CD8-positive, alpha-beta T cell (primary cell): ENCODE measurements at places on chromosomes 13 and 19.

DNA sequence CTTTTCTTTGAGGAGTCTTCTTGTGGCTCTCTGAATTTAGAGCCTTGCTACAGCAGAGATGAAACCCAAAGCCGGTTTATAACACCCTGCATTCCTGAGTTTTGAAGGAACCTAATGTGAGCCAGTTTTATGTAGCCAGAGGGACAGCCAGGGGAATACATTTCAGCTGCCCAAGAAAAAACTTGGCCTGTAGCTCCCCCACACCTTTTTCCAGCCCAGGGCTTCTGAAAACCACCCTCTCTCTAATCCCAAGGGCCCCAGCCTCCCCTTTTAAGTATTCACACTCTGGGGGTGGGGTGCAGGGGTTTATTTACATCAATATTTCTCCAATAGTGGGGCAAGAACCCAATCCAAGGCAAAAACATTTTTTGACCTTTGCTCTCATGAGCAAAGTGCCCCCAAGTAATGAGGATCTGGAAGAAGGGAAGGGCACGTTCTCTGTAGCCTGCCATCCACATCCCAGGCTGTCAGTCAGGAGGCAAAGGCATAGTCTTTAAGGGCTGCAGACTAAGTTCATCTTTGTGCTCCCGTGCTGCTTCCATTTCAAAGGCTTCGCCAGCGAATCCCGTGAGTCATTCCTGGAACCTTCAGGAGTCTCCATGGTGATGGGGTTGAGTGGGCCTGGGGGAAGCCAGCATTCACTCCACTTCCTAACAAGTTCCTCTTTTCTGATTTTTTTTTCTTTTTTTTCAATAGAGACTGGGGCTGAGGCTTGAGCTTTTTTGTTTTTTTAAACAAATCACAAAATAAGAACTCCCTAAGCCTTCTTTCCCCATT is 33.2 kb upstream of the MEDAG start:
- no peak for DNase-seq

- DNase-seq = no peak
Observed at GRCh38 chr13:28022848-28023518, 34.5 kb upstream of the URAD start.

GRCh38 chr19:55232286-55232602 is 3.7 kb upstream of the TMEM86B start:
- DNase-seq = no peak

DNA sequence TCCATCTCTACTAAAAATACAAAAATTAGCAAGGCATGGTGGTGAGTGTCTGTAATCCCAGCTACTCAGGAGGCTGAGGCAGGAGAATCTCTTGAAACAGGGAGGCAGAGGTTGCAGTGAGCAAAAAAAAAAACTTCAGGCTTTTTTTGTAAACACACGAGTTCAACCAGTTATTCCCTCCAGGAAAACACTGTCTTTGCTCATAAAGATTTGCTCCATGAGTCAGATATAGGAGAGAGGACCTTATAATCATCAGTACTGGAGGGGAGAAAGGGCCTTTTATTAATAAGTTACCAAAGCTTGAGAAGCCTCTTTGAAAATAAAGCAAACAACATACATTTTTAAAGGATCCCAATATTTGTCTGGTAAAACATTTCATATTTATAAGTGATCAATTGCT is 110.7 kb downstream of the EFNB2 start:
- DNase-seq = no peak

DNA sequence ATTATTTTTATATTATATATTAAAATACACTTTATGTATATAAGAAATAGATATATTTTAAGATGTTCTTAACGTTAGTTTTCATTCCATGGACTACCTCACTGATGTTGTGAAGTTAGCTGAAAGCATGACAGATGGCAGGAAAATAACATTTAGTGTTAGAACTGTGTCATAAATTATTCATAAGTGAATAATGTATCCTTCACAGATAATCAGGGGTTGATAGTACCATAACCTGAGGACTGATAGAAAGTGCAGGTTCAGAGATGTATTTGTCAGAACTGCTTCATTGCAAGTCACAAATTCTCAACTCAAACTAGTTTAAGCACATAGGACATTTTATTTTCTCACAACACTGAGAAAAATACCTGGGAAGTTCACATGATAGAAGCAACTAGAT is 14.6 kb upstream of the DIAPH3 start:
- DNase-seq = no peak

- no peak for DNase-seq
Observed at GRCh38 chr13:83008212-83008929, 873.9 kb downstream of the SLITRK1 start.

- DNase-seq = no peak
Observed at GRCh38 chr13:46035066-46035465, 17.5 kb downstream of the ZC3H13 start.

GRCh38 chr13:23616228-23616627 is 46.0 kb downstream of the TNFRSF19 start:
- no peak for DNase-seq

DNA sequence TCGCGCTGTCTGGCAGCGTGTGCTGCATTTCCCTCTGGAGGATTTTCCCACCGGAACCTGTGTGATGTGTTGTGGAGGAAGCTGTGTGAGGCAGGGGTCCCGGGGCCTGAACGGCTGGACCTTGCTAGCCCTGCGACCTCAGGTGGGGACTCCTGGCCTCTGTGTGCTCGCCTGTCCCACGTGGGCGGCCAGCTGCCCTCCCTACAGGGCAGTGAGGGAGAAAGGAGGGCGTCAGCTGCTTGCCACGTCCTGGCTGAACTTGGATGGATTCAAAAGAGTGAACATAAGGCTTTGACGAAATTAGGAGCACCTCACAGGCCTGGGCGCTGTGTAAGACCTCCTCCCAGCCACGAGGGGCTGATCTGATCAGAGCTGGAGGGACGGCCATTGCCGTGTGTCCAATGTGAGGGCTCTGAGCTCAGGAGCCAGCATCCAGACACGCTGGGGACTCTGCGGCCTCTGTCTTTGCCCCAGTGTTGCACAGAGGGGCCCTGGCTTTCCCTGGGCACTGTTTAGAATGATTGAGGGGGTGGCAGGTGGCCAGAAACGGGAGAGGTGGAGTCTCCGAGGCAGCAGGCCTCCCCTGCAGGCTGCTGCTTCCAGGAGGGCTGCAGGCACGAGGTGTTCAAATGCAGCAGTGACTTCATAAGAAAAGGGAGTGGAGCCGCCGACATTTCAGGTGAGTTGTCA is 13.0 kb downstream of the TFDP1 start:
- DNase-seq = no peak

DNA sequence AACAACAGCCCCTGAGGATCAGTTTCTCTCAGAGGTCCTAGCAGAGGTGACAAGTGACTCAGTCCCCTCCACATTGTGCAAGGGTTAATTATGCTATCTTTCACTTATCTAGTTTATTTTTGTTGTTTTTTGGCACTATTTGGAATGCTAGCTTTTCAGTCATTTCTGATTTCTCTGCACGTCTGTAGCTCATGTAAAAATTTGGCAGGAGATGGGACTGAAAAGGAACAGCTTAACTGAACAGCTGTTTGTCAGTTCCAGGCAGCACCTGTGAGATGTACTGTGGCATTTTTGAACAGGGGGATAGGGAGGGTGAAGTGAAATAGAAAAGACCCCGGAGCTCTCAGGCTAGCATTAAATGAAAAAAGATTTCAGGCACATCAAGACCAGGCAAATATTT is 313.5 kb downstream of the SUCLA2 start:
- DNase-seq = no peak

DNA sequence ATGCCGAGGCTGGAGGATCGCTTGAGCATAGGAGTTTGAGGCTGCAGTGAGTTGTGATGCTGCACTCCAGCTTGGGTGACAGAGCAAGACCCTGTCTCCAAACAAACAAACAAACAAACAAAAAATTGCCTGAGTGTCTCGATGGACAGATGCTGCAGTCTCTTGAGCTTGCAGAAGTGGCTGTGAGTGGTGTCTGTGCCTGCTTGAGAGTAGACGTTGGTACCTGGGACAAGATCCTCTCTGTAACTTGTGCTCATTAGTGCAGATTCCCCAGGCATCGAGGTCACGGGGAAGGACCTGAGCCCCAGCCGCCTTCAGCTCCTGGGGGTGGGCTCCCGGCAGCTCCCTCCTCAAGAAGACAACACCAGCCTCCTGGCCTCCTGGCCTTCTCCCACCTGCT is 8.6 kb upstream of the C5AR2 start:
- DNase-seq = no peak

DNA sequence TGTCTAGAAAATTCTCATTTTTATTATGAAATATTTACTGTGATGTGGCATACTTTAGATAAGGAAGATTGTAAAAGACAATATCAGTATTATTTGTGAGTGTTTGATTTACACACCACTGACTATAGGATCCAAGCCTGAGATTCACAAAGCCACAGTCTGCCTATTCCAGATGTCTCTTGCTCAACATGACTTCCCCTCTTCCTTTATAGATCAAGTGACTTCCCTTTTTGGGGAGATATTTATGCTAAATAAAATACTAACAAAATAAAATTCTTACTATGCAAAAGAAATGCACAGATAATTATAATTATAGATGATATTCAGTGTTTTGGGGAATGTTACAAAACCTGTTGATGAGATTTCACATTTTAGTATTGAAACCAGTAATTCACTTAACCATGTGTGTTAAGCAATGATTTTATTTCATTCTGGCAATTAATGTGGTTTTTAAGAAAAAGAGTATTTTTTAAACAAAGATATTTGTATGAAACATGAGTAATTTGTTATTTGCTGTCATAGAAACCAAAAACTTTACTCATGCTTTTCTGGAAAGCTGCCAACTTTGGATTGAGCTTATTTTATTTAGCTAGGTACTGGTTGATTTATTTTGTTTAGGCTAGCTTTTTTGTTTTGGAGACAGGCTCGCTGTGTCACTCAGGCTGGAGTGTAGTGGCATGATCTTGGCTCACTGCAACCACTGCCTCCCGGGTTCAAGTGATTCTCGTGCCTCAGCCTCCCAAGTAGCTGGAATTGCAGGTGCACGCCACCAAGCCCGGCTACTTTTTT is 13.7 kb upstream of the GPR183 start:
- no peak for DNase-seq

- DNase-seq = no peak
Observed at GRCh38 chr13:102286326-102286725, 115.5 kb downstream of the FGF14 start.

DNA sequence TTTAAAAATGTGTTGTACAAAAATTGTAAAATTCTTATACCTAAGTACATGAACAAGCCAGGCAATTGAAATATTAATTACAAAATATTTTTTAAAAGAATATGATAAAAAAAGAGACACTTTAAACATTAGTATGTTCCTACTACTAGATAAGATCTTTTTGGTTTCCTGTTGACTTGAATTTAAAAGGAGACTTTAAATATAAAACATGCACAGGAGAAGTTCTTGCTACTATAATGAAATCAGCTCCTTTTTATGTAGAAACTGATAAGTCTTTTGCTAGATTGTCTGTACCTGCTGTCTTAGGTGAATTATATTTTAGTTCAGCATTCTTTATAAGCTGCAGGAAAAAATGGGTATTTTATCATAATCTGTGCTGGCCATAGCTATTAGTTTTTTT is 140.2 kb downstream of the TNFSF13B start:
- DNase-seq = no peak

DNA sequence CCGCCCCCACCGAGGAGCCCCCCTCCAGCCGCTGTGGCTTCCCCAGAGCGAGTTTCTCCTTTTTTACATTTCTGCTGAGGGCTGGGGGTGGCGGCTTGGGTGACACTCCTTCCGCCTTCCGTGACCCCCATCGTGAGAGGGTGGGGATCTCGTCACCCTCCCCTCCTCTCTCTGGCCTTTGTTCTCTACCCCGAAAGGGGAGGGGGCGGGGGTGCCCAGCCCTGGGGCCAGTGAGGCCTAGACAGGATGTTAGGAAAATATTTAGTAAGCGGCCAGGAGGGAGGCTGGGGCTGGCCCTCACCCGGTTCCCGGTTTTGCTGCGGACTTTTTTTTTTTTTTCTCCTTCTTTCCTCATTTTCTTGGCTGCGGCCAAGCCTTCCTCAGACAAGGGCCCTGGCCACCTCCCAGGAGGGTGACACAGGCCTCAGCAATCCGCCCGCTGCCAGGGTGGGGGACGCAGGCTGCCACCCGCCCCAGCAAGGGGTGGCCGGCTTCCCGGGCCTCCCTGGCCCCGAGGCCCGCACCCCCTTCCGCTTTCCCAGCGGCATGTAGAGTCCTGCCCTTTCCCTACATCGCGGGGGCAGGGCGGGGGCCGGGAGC is 3.9 kb downstream of the MIDN start:
- DNase-seq = peak; percentile 75

DNA sequence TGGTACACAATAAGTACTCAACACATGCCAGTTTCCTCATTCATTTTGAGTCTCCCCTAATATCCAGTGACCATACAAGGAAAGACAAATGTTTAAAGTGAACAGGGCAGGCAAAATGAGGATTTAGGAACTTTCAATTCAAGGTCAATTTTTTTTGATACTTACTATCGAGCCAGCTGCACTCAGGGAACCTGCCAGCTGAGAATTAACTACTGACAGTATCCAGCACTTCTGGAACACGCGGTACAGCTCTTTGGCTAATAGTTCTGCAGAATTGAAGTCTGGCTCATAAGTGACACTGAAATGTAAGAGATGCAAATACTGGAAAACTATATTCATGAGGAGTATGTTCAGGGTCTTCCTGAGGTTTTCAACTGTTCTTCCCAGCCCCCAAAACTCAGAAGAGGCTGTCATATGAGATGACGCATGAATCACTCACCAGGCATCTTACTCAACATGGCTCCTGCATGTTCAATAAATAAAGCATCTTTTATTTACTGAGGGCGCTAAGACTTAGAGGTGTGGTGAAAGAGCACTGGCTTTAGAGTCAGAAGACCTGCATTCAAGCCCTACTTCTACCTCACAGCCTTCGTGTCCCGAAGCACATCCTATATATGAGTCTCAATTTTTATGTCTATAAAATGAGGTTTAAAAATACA is 25.6 kb downstream of the RUBCNL start:
- DNase-seq = no peak

DNA sequence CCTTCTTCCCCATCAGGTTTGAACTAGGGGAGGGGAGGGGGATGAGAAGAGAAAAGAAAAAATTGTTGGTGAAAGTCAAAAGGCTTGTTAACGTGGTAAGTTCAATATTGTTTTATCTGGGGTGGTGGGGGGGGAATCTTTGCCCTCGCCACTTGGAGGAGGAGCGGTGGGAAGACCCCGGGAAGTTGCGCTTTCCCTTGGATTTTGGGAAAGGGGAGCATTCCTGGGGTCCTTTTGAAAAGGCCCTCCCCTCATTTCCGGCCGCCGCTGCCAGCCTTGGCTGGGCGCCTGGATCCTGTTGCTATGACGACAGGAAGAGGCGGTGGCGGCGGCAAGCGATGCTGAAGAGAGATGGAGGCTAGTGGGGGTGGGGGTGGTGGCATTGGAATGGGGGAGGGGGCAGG is 4.6 kb upstream of the CACNG8 start:
- no peak for DNase-seq
